ENCODE measurements at places on chromosomes 6 and 20. TPM values are rescaled to one million over a fixed set of nuclear protein-coding genes. Genes with fewer than 3 reads are reported as not detected.
A peak's percentile ranks its signal among the peaks of the same experiment; 100 is the strongest.

DNA sequence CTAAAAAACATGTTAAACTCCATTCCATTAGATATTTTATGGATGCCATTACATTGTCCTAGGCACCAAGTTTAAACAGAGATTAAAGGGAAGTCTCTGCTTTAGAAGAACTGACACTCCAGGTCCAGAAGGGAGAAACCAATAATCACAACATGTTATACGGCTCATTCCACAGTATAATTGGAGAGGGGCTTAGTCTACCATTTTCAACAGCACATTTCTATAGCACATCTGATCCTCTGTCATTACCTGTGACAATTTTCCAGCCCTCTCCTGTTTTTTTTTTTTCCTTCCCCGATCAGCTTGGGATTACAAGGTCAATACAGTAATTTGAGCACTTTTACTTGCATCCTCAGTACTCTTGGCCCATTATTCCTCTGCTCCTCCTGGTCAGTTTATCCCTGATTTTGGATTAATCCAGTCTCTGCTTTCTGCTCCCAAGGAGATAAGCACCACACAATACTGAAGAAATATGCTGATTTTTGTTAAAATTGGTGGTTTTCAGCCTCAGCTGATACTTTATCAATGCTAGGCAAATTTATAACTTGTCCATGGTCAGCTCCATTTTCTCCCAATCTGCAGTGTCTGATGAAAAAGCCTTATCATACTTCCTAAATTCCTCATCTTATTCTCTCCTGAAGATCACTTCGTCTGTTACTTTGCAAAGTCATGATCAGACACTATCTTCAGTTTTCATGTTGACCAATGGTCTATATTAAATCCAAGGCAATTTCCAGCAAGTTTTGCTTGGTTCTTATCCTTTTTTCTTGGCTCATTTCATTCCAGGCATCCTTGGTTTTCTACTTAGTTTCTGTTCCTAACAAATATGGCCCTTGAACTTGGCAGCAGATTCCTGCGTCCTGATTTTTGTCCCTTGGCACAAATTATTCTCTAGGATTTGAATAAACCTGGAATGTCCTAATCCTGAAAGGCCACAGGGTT lies 30.8 kb upstream of the SYNCRIP start:
- H3K36me3 ChIP-seq = peaks cover 40% of the 10 kb centered on the region
- H3K4me3 ChIP-seq = no peak overlapping the region
- no peaks in the 10 kb centered on the region for H3K27me3 ChIP-seq
- no peak overlapping the region for H3K27ac ChIP-seq
- no peak for DNase-seq

DNA sequence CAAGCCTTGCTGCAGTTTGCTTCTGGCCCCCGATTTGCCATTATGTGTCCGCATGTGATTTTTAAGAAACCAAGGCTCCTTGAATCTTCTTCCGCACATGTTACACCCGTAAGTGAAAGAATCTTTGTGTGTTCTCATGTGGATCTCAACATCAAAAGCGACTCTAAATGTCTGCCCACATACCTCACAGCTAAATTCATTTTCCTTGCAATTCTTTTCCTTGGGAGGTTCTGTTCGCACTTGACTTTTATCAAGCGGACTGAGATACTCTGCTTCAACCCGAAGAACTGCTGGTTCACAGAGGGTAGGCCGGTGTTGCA lies 11.4 kb downstream of the ZNF217 start:
- peaks cover 47% of the 10 kb centered on the region for H3K36me3 ChIP-seq
- H3K27ac ChIP-seq = peak overlapping the region; percentile 96
- no peaks in the 10 kb centered on the region for H3K27me3 ChIP-seq
- H3K4me3 ChIP-seq = no peak overlapping the region

- H3K36me3 ChIP-seq = no peaks in the 10 kb centered on the region
- H3K4me1 ChIP-seq = peaks cover 3% of the 10 kb centered on the region
- no peak overlapping the region for H3K4me3 ChIP-seq
- DNase-seq = peak; percentile 92
- H3K27me3 ChIP-seq = peaks cover 81% of the 10 kb centered on the region
These were observed 4.8 kb upstream of the TRIM40 start for GRCh38 chr6:30130887-30131862.

GRCh38 chr6:154537511-154538325 lies 27.2 kb upstream of the CNKSR3 start:
- no peaks in the 10 kb centered on the region for H3K27me3 ChIP-seq
- H3K27ac ChIP-seq = no peak overlapping the region
- no peaks in the 10 kb centered on the region for H3K36me3 ChIP-seq
- H3K4me1 ChIP-seq = no peaks in the 10 kb centered on the region
- DNase-seq = no peak

GRCh38 chr20:5913166-5913565 lies 37.2 kb downstream of the TRMT6 start:
- H3K27ac ChIP-seq = no peak overlapping the region
- H3K4me1 ChIP-seq = peaks cover 4% of the 10 kb centered on the region
- no peaks in the 10 kb centered on the region for H3K36me3 ChIP-seq
- H3K4me3 ChIP-seq = no peak overlapping the region
- no peak for DNase-seq
- peaks cover 16% of the 10 kb centered on the region for H3K27me3 ChIP-seq

DNA sequence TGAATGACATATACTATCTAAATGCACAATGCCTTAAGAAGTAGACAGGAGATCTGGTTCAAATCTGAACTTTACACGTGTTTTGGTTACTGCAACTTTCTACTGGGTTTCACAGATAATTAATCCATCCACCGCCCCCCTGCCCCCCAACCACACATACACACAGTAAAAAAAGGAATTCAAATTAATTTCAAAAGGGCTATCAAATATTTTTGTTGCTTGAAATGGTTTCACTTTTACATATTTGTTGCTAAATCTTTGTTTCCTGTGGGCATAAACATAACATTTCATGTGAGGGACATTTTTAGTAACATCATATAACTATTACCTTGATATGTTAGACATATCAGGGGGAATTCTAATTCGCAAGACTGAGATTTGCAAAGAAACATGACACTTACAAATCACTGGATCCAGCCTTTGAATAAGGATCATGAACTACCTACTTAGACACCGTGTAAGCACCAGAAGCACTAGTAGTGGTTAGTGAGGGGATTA lies 7.5 kb downstream of the NEDD9 start:
- H3K27me3 ChIP-seq = no peaks in the 10 kb centered on the region
- peaks cover 41% of the 10 kb centered on the region for H3K4me1 ChIP-seq
- H3K4me3 ChIP-seq = peak overlapping the region; percentile 14
- peak overlapping the region; percentile 81 for H3K27ac ChIP-seq

DNA sequence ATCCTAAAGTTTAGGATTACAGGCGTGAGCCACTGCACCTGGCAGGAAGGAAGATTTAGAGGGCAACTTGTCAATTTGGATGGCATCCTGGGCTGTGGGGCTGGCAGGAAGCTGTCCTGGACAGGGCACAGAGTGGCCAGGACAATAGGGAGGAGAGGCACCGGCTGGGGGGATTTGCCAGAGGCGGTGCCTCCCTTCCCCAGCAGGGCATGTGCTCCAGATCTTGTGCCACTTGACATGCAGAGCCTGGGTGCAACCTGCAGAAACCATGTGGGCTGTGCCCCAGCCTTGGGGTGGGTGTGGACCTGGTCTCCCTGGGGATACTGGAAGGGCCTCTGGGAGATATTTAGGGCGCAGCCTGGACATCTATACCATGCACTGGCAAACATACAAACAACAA lies 58.6 kb upstream of the EEF1A1 start:
- H3K36me3 ChIP-seq = no peaks in the 10 kb centered on the region
- no peaks in the 10 kb centered on the region for H3K27me3 ChIP-seq
- H3K4me1 ChIP-seq = peaks cover 25% of the 10 kb centered on the region
- H3K4me3 ChIP-seq = no peak overlapping the region
- H3K27ac ChIP-seq = peak overlapping the region; percentile 100

GRCh38 chr20:61352346-61353260 lies 100.5 kb downstream of the CDH4 start:
- no peak overlapping the region for H3K4me3 ChIP-seq
- no peak overlapping the region for H3K27ac ChIP-seq
- H3K27me3 ChIP-seq = no peaks in the 10 kb centered on the region
- no peaks in the 10 kb centered on the region for H3K4me1 ChIP-seq

DNA sequence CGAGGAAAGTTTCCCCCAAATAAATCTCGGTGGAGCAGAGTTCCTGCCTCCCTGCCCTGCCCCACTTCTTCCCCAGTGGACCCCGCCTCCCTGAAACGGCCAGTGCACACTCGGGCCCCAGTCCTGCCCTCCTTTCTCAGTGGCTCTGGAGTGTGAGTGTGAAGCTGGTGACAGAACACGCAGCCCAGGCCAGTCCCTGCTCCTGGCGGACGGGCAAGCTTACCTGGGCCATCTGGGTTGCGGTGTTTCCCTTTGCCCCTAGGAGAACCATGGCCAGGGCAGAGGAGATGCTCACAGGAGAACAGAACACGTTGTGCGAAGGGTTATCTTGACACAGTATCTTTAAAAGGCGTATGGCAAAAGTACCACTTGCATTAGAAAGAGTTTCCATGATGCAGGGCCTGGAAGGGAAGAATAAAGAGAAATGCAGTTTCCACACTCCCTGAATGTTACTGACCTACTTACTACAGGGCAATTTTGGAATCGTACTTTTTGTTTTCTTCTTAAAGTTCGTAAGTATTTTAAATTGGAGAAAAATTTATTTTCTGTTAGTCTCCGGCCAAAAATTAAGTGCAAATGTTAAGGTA lies 2.8 kb downstream of the SERPINB9 start:
- H3K27ac ChIP-seq = no peak overlapping the region
- no peaks in the 10 kb centered on the region for H3K27me3 ChIP-seq
- no peak for DNase-seq
- H3K4me3 ChIP-seq = no peak overlapping the region

DNA sequence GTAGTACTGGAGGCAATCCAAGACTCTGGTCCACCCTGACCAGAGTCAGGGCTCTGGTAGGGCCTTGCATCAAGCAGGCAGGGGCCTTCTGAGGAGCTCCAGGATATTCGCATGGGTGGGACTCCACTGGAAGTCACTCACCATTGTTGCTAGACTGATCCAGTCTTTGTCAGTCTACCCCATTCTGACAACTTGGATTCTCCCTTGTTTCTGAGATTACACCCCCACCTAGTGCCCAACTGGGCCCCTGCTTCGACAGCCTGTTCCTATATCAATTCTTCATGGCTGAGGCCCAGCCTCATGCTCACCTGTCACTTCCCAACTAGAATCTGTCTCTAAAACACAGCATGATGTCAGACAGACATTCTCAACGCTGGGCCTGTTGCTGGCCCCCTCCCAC lies 5.2 kb downstream of the SLC35D3 start:
- DNase-seq = peak; percentile 42
- no peak overlapping the region for H3K27ac ChIP-seq
- no peak overlapping the region for H3K4me3 ChIP-seq
- H3K27me3 ChIP-seq = peaks cover 33% of the 10 kb centered on the region

DNA sequence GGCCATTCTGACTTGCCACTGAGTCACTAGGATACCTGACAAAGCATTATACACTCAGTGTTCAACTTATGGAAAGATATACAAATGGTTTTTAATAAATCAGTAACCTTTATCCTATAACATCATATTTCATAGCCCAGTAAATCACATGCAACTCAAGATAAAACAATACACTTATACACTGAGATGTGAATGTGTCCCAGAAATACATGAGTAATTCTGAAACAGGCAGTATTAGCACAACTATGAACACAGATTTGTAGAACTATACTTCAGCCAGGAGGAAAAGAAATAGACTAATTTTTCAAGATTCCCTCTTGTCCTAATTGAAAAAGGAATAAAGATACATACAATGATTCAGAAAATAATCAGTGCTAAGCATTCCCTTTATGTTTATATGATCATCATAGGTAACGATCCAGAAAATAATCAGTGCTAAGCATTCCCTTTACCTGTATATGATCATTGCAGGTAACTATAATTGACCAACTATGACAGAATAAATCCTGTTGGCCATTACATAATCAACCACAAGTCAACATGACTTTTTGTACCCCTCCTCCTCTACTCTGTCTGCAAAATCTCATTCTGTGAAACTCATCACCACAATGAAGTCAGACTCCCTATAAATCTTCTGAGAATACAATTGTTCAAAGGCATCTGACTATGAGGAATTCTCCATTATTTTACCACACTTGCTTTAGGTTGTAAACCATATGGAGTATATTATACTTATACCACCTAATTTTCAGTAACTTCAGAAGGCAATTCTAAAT lies 30.3 kb downstream of the HACE1 start:
- DNase-seq = peak; percentile 0
- no peaks in the 10 kb centered on the region for H3K4me1 ChIP-seq
- H3K27ac ChIP-seq = no peak overlapping the region

GRCh38 chr6:158536084-158536890 lies 23.6 kb upstream of the TMEM181 start:
- no peaks in the 10 kb centered on the region for H3K4me1 ChIP-seq
- H3K4me3 ChIP-seq = peak overlapping the region; percentile 70
- DNase-seq = peak; percentile 97
- no peak overlapping the region for H3K27ac ChIP-seq
- peaks cover 40% of the 10 kb centered on the region for H3K27me3 ChIP-seq

DNA sequence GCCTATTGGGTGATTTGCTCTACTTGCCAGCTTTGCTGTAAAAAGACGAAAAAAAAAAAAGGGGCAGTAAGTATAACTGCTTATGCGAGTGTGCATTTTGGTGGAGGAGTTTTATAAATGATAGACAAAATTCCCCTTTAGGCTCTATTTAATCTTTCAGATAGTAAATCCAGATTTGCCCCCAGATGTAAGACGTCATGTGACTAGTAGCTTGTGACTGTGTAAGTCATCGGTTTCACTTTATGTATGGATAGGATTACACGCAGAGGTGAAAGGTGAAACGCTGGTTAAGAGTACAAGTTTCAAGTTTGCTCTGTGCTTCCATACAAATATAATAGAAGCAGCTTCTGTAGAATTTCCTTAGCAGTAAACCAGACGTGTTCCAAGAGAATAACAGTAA lies 7.9 kb downstream of the RAB32 start:
- H3K27ac ChIP-seq = no peak overlapping the region
- H3K4me1 ChIP-seq = peaks cover 9% of the 10 kb centered on the region
- no peak overlapping the region for H3K4me3 ChIP-seq
- no peaks in the 10 kb centered on the region for H3K27me3 ChIP-seq
- peaks cover 47% of the 10 kb centered on the region for H3K36me3 ChIP-seq

GRCh38 chr20:4795394-4795793 lies 73.7 kb downstream of the PRND start:
- DNase-seq = peak; percentile 96
- H3K27me3 ChIP-seq = peaks cover 4% of the 10 kb centered on the region
- H3K4me3 ChIP-seq = no peak overlapping the region
- H3K36me3 ChIP-seq = no peaks in the 10 kb centered on the region
- no peak overlapping the region for H3K27ac ChIP-seq

GRCh38 chr20:4740774-4741431 lies 19.2 kb downstream of the PRND start:
- H3K27ac ChIP-seq = no peak overlapping the region
- H3K4me3 ChIP-seq = no peak overlapping the region
- no peaks in the 10 kb centered on the region for H3K4me1 ChIP-seq
- DNase-seq = no peak
- H3K36me3 ChIP-seq = no peaks in the 10 kb centered on the region

DNA sequence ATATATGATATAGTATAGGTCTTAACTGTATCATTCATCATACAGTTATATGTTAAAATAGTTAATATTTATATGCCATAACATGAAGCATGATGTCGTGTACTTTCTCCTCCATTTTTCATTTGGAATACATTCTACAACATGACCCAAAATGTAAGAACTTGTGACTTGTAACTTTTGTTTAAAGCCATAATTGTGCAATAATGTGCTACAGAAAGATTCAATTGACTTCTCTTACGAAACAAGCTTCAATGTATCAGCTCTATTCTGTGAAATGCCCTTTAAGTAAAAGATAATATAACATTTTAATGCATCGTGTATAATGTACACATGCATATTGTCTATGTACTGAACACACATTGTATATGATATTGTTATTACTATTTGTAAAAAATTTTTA lies 76.7 kb upstream of the FABP7 start:
- H3K4me1 ChIP-seq = no peaks in the 10 kb centered on the region
- no peaks in the 10 kb centered on the region for H3K36me3 ChIP-seq
- no peak overlapping the region for H3K27ac ChIP-seq
- H3K27me3 ChIP-seq = no peaks in the 10 kb centered on the region

Gene CEP43
- total RNA-seq = 19.5 TPM

Gene SLC22A23
- total RNA-seq = 16.2 TPM

Gene RHAG
- total RNA-seq = not detected

Gene TSPO2
- not detected for total RNA-seq

Gene NOX3
- total RNA-seq = not detected

Measured in osteoblast (primary cell).